ENCODE measurements at places on chromosomes 7 and 10. TPM values are rescaled to one million over a fixed set of nuclear protein-coding genes. Genes with fewer than 3 reads are reported as not detected.
A peak's percentile ranks its signal among the peaks of the same experiment; 100 is the strongest.

ACBD7 gene
- not detected for polyA plus RNA-seq

MAGI2 gene
- polyA plus RNA-seq = 1.4 TPM

GRCh38 chr7:1854866-1855724, 185.0 kb downstream of the ELFN1 start:
- no peaks in the 10 kb centered on the region for H3K4me1 ChIP-seq
- no peak overlapping the region for H3K4me3 ChIP-seq
- no peak overlapping the region for H3K27ac ChIP-seq
- no peaks in the 10 kb centered on the region for H3K36me3 ChIP-seq
- H3K27me3 ChIP-seq = no peaks in the 10 kb centered on the region

CISD1 gene
- polyA plus RNA-seq = 28.0 TPM

- H3K4me3 ChIP-seq = no peak overlapping the region
- no peaks in the 10 kb centered on the region for H3K27me3 ChIP-seq
- no peak for DNase-seq
- no peaks in the 10 kb centered on the region for H3K4me1 ChIP-seq
- no peak overlapping the region for H3K27ac ChIP-seq
Observed at GRCh38 chr7:47933215-47933614, 15.1 kb downstream of the PKD1L1 start.

SERPINE1 gene
- 3.2 TPM for polyA plus RNA-seq

DNA sequence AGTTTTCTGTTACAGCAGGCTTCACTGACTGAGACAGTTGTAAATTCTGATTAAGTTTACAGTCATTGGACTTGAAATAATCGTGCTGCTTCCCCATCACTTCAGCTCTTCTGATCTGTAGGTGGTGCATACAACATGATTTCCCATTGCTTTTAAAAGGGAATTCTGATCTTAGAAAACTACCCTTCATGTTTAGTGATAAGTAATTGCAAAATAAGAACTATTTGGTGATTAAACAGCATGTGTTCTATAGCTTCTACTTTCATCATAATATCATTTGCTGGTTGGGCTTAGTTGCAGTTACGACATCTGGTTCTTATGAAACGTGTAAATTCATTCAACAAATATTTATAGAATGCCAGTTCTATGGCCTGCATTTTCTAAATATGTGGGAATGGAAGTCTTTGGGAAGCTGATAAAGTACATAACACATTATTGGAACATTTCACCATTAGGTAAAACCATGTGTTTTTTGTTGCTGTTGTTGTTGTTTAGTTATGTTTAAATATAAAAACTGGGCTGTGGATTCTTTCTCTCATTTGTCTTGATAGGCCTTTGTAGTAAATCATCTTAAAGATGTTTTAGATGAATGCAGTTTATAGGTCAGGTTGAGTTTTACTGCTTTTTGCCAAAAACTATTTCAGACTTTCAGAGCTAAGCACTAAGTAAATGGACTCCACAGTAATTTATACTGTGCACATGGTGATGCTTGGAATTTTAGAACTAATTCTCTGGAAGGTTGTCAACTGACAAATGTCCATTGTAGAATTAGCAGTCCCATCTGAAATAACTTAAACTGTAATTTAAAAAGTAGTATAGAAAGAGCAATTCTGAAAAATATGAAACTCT, 13.1 kb downstream of the GNAI1 start:
- H3K4me3 ChIP-seq = no peak overlapping the region
- H3K27ac ChIP-seq = peak overlapping the region; percentile 9
- DNase-seq = no peak
- no peaks in the 10 kb centered on the region for H3K27me3 ChIP-seq
- H3K4me1 ChIP-seq = peaks cover 83% of the 10 kb centered on the region
- no peaks in the 10 kb centered on the region for H3K36me3 ChIP-seq

GRCh38 chr10:115402699-115403098, 309.5 kb downstream of the ATRNL1 start:
- H3K4me1 ChIP-seq = no peaks in the 10 kb centered on the region
- no peak overlapping the region for H3K27ac ChIP-seq
- no peaks in the 10 kb centered on the region for H3K36me3 ChIP-seq
- DNase-seq = no peak
- H3K4me3 ChIP-seq = no peak overlapping the region

- DNase-seq = peak; percentile 19
- H3K4me1 ChIP-seq = peaks cover 14% of the 10 kb centered on the region
- H3K4me3 ChIP-seq = no peak overlapping the region
- H3K27me3 ChIP-seq = no peaks in the 10 kb centered on the region
- no peak overlapping the region for H3K27ac ChIP-seq
- H3K36me3 ChIP-seq = no peaks in the 10 kb centered on the region
Observed at GRCh38 chr7:1651031-1651446, 19.0 kb upstream of the ELFN1 start.

C10orf62 gene
- not detected for polyA plus RNA-seq

DNA sequence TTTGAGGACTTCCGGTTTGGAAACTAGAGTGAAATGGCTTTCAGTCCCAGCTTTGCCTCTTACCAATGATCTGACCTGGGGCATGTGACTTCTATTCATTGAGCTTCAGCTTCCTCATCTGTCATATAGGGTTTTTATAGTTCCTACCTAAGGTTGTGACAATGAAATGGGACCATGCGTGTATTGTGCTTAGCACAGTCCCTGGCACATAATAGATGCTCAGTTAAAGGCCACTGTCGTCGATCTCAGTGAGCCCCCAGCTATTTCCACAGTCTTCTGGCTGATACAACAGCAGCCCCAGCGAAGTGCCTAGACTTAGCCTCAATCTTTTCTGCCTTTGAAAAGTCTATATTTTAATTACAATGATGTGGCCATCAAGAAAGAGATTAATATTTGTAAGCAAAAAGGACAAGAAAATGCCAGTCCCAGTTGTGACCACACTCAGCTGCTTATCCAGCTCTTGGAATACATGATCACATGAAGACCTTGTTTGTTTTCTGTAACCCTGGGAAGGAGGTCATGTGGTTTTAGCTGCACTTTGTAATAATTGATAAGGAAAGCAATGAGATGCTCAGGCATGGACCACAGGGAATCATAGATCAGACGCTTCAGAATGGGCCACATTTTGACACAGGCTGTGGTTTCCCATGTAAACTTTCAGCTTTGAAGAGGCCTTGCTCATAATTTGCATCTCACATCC, 44.6 kb downstream of the VWA2 start:
- H3K36me3 ChIP-seq = peaks cover 14% of the 10 kb centered on the region
- peaks cover 6% of the 10 kb centered on the region for H3K27me3 ChIP-seq
- H3K4me3 ChIP-seq = no peak overlapping the region
- no peak for DNase-seq
- H3K27ac ChIP-seq = no peak overlapping the region

- H3K4me1 ChIP-seq = peaks cover 6% of the 10 kb centered on the region
- H3K27me3 ChIP-seq = no peaks in the 10 kb centered on the region
- DNase-seq = no peak
- no peak overlapping the region for H3K27ac ChIP-seq
- peaks cover 4% of the 10 kb centered on the region for H3K36me3 ChIP-seq
- no peak overlapping the region for H3K4me3 ChIP-seq
Observed at GRCh38 chr7:156834462-156834861, 58.5 kb downstream of the LMBR1 start.

NUTM2E gene
- polyA plus RNA-seq = not detected

TMEM225B gene
- 0.75 TPM for polyA plus RNA-seq

DNA sequence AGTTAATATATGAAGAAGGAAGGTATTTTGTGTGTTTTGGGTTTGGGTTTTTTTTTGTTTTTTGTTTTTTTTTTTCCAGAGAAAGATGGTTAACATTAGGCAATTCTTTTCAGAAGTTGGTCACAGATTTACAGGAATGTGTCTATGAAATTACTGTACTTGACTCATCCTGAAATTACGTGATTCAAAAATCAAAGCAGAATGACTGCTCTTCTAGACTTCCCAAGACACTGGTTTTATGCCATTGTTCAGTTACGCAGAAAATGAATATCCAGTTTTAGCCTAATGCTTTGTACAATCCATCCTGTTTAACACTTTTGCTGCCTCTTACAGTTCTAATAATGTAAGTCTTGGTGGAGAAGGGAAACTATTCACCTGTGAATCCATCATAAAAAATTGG, 39.7 kb upstream of the CELF2 start:
- no peak for DNase-seq
- no peak overlapping the region for H3K4me3 ChIP-seq
- H3K36me3 ChIP-seq = no peaks in the 10 kb centered on the region
- no peaks in the 10 kb centered on the region for H3K27me3 ChIP-seq

LRRD1 gene
- not detected for polyA plus RNA-seq

- no peak overlapping the region for H3K27ac ChIP-seq
- no peaks in the 10 kb centered on the region for H3K36me3 ChIP-seq
- H3K4me3 ChIP-seq = no peak overlapping the region
- DNase-seq = no peak
Observed at GRCh38 chr7:71404726-71405345, 272.9 kb downstream of the GALNT17 start.

- no peak for DNase-seq
- H3K27me3 ChIP-seq = no peaks in the 10 kb centered on the region
- H3K36me3 ChIP-seq = no peaks in the 10 kb centered on the region
- no peak overlapping the region for H3K27ac ChIP-seq
- H3K4me3 ChIP-seq = no peak overlapping the region
- H3K4me1 ChIP-seq = peaks cover 42% of the 10 kb centered on the region
Observed at GRCh38 chr10:119373294-119374102, 166.1 kb downstream of the GRK5 start.

DNA sequence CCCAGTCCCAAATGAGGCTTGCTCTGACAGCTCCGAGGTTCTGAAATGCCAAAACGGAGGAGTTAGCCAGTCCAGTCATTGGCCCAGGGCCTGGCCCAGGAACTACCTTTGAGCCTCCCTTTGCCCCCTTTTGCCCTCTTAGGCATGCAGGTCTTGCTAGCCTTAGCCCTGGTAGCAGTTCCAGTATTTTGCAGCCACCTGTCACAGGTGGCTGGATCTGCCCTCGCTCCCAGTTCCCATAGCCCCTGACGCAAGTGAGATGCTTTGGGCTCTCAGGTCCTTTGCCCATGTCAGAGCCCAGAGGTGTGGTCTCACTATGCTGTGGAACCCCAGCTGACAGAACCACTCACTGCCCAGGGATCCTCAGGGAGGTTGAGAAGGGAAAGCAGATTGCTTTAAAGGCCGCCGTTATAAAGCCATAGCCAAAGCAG, 42.0 kb downstream of the GPRIN2 start:
- H3K27ac ChIP-seq = no peak overlapping the region
- no peaks in the 10 kb centered on the region for H3K36me3 ChIP-seq
- no peaks in the 10 kb centered on the region for H3K4me1 ChIP-seq
- no peaks in the 10 kb centered on the region for H3K27me3 ChIP-seq

EDRF1 gene
- 5.5 TPM for polyA plus RNA-seq

DNA sequence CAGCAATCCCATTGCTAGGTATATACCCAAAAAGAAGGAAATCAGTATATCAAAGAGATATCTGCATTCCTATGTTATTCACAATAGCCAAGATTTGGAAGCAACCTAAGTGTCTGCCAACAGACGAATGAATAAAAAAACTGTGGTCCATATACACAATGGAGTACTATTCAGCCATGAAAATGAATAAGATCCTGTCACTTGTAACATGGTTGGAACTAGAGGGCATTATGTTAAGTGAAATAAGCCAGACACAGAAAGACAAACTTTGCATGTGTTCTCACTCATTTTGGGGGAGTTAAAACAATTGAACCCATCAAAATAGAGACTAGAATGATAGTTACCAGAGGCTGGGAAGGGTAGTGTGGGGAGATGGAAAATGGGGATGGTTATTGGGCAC, 323.5 kb upstream of the NFE2L3 start:
- no peaks in the 10 kb centered on the region for H3K4me1 ChIP-seq
- no peak overlapping the region for H3K27ac ChIP-seq
- no peaks in the 10 kb centered on the region for H3K27me3 ChIP-seq
- H3K4me3 ChIP-seq = no peak overlapping the region
- DNase-seq = no peak

- no peak overlapping the region for H3K27ac ChIP-seq
- no peaks in the 10 kb centered on the region for H3K4me1 ChIP-seq
- no peak for DNase-seq
- H3K27me3 ChIP-seq = no peaks in the 10 kb centered on the region
Observed at GRCh38 chr10:111944331-111944730, 239.2 kb downstream of the GPAM start.

TMEM184A gene
- polyA plus RNA-seq = 9.1 TPM

GRCh38 chr7:999941-1000935, 17.3 kb downstream of the CYP2W1 start:
- H3K4me1 ChIP-seq = no peaks in the 10 kb centered on the region
- no peak for DNase-seq
- peaks cover 57% of the 10 kb centered on the region for H3K36me3 ChIP-seq
- H3K4me3 ChIP-seq = no peak overlapping the region
- no peak overlapping the region for H3K27ac ChIP-seq
- no peaks in the 10 kb centered on the region for H3K27me3 ChIP-seq

DNA sequence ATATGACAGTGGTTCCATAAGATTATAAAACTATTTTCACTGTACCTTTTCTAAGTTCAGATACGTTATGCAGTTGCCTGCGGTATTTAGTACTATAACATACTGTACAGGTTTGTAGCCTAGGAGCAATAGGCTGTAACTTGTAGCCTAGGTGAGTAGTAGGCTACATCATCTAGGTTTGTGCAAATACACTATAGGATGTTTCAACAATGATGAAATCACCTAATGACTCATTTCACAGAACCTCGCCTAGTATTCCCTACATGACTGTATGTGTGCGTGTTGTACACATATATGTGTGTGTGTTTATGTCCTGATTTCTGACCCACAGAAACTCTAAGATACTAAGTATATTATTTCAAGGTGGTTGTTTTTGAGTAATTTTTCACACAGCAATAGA, 139.0 kb downstream of the HERPUD2 start:
- DNase-seq = no peak
- H3K36me3 ChIP-seq = no peaks in the 10 kb centered on the region
- no peaks in the 10 kb centered on the region for H3K4me1 ChIP-seq
- H3K4me3 ChIP-seq = no peak overlapping the region

DNA sequence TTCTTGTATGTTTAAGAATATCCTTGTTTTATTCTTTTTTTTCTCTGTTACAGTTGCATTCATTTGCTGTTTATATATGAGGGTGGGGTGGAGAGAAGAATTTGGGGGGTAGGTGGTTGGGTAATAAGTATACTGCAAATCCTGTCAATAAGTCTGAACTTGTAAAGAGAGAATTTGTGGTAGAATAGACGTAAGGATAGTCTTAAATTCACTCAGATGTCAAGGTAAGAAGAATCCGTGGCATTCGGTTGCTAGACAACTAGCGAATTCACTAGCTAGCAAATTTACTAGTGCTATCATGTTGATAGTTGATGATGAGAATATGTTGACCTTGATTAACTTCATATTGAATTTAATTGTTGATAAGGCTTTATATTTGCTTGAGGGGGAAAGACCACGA, 40.7 kb downstream of the RSBN1L start:
- peaks cover 18% of the 10 kb centered on the region for H3K36me3 ChIP-seq
- no peaks in the 10 kb centered on the region for H3K4me1 ChIP-seq
- H3K27ac ChIP-seq = no peak overlapping the region
- DNase-seq = no peak
- no peaks in the 10 kb centered on the region for H3K27me3 ChIP-seq

DNA sequence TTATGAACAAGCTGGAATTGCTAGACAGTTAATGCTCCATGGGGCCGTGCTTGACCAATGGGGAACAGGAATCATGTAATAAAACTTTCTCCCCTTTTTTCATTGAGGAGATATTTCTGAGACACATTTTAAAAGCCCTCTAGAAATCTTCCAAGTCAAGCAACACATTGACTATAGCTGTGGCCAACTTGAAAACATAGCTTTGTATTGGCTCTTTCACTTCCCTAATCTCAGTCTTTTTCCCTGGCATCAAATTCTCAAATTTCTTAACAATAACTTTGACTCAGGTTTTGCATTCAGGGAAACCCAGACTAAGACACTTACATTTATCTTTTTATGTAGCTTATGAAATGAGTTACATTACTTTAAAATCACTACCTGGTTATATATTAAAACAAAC, 947.1 kb upstream of the MBL2 start:
- no peak for DNase-seq
- no peak overlapping the region for H3K4me3 ChIP-seq
- H3K27ac ChIP-seq = no peak overlapping the region
- H3K27me3 ChIP-seq = no peaks in the 10 kb centered on the region
- H3K4me1 ChIP-seq = no peaks in the 10 kb centered on the region

All from stomach (tissue), 19 donors.